ENCODE measurements at places on chromosomes 5 and 9.
A peak's percentile ranks its signal among the peaks of the same experiment; 100 is the strongest.

DNA sequence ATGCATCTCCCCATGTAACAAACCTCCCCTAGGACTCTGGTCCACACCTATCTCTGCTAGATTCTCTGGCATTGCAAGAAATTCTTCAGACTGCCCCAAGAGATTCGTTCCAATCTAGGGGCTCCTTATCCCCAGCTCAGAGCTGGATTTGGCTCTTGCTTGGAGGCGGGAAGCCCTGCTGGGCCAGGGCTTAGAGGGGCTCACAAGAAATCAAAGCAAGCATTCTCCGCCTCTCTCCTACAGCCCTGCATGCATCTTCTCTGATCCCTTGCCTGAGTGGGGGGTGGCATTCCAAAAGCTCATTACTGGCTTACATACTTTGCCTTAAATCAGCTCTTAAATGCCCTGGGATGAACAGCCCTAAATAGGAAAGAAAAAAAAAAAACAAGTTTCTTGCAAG, 75.8 kb downstream of the KCNIP1 start:
- no peak for DNase-seq

- DNase-seq, result no peak
These were observed 30.5 kb upstream of the TARS1 start for GRCh38 chr5:33410221-33410620.

DNA sequence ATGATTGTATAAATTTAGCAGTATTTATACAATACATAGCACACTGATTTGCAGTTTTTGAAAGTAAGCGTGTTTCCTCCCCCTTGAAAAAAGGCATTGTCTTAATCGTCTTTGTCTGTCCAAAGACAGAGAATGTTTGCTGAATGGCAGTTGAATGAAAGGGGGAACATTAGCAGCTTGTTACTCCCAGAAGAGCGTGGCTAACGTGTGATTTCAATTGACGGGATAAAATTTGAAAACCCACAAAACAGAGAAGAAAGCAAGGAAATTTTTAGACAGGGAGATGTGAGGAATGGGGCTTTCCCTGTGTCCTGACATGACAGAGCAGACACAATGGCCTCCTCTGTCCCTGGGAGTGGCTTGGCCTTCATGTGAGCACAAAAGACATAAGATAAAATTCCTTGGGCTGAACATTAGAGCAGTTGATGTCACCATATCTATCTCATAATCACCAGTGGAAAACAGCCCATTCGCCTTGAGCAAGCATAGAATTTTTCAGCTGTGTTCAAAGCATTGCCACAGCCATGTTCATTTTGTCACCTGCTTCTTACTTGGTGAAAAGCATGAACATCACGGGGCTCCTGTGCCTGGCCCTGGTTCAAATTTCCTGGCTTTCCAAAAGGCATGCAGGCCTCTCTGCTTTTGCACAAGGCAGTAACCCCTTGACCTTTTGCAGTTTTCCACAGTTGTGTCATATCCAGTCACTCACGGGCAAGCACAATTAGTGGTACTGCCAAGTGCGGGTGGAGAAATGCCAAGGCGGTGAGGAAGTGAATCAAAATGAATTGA, 126.9 kb downstream of the TLE1 start:
- no peak for DNase-seq

GRCh38 chr5:10354048-10354872, 765 bp downstream of the MARCHF6 start:
- DNase-seq, result peak; percentile 14

DNA sequence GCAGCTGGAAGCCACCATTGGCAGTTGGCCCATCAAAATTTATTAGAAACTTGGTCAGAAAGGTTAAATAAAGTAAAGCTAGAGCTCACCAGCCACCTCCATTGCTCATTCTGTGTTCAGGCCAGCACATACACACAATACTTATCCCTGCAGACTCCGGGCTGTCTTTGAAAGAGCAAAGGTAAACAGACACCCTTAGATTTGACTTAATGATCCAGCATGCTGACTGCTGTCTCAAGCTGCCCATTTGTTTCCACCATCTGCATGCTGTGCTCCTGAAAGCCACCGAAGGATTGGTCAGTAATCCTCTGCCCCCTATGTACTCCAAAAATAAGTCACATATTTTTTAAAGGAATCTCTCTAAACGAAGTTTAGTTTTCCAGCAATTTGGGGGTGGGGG, 1059.8 kb upstream of the DMAC1 start:
- DNase-seq, result no peak

DNA sequence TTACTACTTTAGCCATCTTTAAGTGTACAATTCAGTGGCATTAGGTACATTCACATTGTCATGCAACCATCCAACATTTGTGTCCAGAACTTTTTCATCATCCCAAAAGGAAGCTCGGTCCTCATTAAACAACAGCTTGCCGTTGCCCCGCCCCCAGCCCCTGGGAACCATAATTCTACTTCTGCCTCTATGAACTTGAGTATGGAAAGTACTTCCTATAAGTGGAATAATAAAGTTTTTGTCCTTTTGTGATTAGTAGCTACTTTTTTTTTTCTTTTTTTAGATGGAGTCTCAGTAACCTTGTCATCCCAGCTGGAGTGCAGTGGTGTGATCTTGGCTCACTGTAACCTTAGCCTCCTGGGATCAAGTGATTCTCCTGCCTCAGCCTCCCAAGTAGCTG, 5.0 kb downstream of the GBGT1 start:
- no peak for DNase-seq

DNA sequence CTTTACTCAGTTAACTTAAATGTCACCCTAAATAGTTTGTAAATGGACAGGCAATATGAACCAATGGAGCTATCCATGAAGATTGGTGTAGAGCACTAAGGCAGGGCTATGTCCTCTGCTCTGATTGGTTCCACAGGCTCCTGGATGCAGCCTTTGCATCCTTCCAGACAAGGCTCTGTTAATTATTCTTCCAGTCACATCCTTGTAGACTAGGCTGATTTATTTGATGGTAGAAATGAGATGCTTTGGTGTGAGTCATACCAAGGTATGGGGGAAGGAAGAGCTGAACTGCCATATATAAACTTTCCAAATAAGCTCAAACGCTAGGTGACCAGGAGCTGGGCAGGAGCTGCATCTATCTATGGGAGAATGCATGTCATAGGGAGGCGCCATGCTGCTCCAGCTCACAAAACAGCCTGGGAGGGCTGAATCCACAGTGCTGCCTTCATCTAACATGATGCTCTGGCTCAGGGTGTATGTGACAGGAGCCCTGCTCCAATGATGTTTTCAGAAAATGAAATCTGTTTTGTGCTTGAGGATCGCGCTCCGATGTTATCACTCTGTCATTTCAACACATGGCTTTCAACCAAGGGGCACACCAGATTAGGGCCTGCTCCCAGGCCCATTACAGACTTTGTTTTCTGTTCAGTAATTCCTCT, 818.0 kb upstream of the ZNF608 start:
- no peak for DNase-seq

DNA sequence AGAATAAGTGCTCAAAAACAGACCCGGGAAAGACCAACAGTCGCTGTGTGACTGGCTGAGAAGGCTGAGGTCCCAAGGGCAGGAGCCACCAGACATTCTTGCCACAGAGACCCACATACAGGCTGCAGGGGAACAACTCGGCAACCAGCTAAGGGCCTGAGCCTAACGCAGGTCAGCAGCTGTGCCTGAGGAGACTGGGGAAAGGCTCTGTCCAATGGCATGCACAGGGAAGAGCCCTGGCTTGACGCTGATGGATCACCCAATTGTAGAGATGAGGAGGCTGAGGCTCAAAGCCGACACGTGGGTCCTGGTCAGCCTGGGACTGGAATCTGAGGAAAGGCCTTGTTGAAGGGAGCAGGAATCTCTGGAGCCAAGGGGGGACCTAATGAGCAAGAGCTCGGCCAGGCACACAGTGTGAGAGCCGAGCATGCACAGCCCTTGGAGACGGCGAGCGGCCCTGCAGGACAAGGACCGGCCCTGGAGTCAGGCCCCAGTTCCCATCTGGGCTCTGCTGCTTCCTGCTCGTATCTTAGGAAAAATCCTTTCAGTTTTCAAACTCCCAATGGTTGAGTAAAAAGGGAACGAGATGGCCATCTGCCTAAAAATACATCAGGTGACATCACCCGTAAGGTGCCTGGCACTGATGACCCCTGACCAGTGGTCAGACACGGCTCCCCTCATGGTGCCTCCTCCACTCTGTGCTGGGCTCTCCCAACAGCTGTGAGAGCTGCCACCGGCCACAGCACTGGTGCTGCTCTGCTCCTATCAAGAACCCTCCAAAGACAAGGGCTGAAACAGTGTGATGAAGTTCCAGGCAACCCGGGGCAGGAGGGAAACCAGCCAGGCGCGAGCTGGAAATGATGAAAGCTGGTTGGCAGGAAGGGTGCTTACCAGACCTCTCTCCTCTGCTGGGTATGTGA, 16.4 kb downstream of the LMAN2 start:
- DNase-seq, result no peak

DNA sequence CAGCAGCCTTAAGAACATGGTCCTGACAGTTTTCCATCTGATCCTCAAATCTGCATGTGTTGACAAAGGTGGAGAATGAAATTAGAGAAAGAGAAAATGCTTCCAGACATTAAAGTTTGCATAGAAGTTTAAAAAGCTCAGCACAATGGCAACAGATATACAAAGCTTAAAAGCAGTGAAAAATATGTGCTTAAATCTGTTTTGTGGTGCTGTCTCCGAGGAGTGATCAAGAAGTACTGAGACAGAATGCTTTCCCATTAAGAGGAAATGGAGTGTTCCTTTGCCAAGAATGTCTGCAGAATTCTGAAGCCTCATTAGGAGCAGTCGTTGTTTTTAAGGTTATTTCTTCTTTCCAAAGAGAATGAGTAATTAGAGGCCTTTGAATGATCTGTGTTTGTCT, 131.4 kb downstream of the MCTP1 start:
- no peak for DNase-seq

GRCh38 chr5:103473725-103474124, 88.9 kb downstream of the NUDT12 start:
- no peak for DNase-seq

GRCh38 chr9:91800473-91801030, 149.5 kb downstream of the ROR2 start:
- DNase-seq, result no peak

DNA sequence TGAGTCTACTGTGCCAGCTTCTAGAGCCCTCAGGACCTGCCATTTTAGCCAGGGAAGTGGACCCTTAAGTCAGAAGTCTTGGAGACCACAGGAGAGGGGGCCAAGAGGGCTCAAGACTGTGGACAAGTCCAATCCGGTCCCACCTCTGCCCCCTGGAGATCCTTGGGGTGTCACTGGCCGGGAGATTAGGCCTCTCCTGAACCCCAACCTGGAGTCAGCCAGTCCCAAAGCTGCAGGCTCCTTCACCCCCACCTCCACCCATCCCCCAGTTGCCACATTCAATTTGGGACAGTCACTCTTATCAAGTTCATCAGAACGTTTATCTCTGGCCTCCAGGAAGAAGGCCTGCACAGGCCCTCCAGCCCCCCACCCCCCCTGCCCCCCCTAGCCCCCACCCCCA, 290 bp downstream of the SLC23A1 start:
- no peak for DNase-seq

DNA sequence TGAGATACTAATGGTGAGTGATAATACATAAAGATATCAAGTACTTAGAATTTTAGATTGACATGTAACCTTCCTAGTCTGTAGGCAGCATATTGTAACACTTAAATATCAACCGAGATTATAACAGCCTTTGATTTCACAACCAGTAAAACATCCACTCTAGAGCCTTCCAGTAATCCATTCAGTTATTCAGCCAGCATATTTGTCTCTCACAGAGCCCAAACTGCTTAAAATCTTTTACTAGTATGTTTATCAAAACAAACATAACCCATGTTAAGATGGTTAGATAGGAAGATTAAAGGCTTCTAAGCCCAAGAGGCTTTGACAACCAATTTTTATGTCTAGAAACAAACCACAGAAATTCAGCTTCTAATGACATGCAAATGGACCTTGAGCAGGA, 177.9 kb upstream of the FST start:
- DNase-seq, result no peak

DNA sequence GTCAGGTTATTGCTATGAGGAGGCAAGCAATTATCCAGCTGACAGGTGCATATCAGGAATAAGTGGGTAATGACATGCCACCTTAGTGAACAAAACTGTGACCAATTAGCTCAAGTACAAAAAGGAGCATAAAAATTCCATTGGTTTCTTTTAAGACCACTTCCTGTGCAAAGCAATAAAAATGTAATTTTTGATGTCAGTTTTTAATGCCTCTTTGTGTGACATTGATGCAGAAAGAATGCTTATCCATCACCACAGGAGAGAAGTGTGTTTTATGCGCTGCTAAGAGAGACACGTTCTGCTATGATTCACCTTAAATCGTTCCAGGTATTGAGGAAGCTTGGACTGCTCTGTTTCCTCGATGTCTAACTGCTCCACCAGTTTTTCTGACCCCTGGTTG, 96.7 kb downstream of the MRPS27 start:
- no peak for DNase-seq

GRCh38 chr5:98541641-98542040, 231.8 kb upstream of the RGMB start:
- no peak for DNase-seq

GRCh38 chr5:178115814-178116142, 2.4 kb downstream of the N4BP3 start:
- no peak for DNase-seq

DNA sequence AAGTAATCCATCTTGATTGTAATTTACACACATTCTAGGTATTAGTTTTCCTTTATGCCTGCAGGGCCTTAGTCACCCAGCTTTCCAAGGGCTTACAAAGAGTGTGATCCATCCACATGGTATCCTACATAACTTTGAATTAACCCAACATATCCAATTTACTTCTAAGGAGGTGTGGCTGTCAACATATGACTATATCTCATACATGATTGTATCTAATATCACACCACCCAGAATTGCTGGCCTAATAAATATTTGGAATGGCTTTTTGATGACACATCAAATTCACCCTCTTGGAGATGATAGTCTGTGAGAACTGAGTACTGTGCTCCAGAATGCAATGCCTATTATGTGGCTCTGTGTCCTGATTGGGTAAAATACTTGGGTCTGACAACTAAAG, 363.3 kb upstream of the GRIN3A start:
- DNase-seq, result no peak

DNA sequence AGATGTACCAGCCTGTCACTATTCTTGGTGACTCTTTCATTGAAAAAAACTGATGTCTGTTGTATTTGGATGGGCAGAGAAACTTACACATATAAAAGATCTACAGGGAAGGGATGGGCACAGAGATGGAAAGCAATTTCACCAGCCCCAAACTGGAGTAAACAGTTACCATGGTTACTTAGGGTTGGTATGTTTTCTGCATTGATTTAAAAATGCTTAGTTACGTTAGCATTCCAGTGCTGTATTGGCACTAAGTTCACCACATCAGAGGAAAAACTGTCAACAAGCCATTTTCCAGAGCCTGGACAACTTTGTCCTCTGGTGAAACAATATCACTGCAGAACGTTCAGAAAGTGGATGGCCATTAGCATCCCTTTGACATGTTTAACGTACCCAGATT, 28.0 kb downstream of the MARCHF3 start:
- DNase-seq, result no peak

- DNase-seq, result no peak
These were observed 4.6 kb upstream of the CDC37L1 start for GRCh38 chr9:4674783-4675182.

Data from T follicular helper cell (primary cell).